Stimulated activated CD4-positive, alpha-beta T cell treated with anti-CD3 and anti-CD28 coated beads, TNF-alpha, amount 100 ng/mL, for 48 hours (primary cell): ENCODE measurements at places on chromosomes 1 and 21.

DNA sequence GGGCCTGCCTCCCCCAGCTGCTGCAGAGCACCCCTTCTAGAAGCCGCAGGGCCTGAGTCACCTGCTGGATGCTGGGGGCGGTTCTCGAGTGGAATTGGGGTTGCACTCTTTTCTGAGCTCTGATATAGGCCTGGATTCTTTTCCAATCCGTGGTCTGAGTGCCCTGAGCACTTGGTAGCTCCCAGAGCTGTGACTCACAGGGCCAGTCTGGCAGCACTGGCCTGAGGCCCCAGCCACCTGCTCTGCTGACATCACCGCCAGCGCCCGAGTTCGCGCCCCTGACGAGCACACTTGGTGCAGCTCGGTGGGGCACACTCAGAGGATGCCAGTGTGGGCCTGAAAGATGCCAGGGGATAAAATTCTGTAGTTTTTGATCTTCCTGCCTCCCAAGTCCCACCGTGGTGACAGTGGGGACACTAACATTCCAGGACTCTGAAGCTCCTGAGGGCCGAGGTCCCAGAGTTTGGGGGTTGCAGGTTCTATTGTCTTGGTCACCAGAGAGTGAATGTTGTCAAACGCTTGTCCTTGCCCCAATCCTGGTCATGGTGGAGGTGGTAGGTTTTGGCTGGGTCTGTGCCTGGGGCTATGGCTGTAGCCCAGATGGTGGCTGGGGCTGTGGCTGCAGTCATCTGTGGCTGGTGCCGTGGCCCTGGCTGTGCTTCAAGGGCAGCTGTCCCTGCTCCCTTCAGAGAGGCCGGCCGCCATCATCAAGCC lies 74.6 kb downstream of the OBSCN start:
- no peak for DNase-seq

GRCh38 chr1:152052606-152053005 lies 15.8 kb upstream of the S100A11 start:
- peak; percentile 56 for DNase-seq

DNA sequence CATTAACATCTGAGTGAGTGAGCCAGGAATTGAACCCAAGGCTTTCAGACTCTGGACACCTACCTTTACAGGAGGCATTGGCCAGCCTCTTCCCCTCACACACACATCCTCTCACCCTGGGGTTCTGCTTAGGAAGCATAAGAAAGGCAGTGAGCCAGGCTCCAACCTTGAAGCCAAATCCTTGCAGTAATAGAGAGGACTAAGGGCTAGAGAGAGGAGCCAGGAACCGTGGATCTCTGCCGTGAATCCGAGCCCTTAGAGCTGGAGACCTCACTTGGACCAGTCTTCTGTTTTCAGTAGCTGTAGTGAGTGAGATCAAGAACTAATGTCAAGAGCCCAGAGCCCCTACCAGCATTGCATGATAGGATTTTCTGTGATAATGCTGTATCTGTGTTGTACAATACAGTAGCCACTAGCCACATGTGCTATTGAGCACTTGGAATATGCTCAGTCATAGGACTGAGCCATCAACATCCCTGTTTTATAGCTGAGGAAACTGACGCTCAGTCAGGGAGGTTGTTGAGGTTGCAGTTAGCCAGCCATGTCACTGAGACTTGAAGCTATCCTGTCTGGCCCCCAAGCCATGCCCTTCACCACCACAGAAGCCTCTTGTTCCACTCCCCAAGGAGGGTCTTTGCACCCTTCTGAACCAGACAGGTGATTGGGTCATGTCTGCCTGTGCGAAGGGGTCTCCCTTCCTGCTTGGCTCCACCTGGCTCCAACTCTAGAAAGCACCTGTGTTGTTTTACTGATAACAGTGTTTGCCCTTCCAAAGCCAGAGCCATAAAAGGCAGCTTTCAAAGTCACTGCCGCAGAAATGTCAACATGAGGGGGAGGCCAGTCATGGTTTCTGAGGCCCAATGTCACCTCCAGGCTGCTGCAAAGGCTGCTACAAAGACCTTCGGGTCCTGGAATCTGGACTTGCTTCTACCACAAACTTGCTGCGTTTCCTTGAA lies 101.1 kb upstream of the JUN start:
- DNase-seq: no peak

DNA sequence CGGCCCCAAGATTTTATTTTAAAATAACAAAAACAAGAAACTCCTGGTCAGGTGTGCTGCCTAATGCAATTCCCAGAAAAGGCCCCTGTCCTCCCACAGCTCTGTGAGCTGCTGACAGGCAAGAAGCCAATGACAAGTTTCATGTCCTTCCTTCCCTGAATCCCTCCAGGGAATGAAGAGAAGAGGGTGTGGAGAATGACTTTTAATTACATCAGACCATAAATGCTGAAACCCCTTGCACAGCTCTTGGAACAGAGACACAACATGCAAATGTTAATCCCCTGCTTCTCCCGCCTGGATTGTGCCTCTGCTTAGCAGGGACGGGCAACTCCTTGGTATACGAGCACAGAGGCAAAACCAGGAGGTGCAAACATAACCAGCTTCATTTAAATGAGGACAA lies 228.1 kb upstream of the CAMK1G start:
- DNase-seq: no peak

DNA sequence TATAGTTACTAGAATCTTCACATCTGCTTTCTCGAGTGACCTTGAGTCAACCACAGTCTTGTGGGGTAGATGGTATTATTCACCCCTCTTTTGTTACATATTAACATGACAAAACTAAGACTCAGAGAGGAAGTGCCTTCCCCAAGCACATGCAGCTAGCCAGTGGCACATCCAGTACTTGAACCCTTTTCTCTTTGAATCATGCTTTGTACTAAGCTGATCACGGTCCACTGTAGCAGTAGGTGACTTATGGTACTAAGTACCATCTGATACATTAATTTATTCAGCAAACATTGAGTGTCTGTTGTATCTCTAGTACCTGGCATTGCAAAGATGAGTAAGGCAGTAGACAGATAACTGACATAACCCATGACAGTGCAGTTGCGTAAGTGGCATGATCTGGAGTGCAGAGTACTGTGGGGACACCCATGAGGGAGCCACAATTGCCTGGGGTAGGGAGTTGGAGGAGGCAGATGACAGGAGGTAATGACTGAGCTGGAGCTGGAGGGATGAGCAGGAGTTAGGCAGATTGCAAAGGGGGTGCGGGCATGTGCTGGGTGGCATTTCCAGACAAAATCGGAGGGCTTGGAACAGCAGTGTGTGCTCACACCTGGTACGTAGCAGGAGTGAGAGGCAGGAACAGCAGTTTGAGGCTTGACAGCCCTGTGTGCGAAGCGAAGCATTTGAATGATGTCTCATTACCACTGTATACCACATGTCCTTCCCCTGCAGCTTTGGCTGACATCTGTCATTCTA lies 29.8 kb downstream of the UCK2 start:
- DNase-seq: no peak
